Stimulated activated CD4-positive, alpha-beta T cell treated with anti-CD3 and anti-CD28 coated beads, TNF-alpha, amount 100 ng/mL, for 24 hours (primary cell): ENCODE measurements at places on chromosomes 1 and 21.
A peak's percentile ranks its signal among the peaks of the same experiment; 100 is the strongest.

GRCh38 chr1:67651031-67651430 lies 34.0 kb upstream of the GADD45A start:
- DNase-seq, result no peak

- DNase-seq, result no peak
Measured at GRCh38 chr1:160128636-160129035, 13.1 kb downstream of the ATP1A2 start.

GRCh38 chr1:178057141-178057765 lies 36.7 kb upstream of the RASAL2 start:
- no peak for DNase-seq

GRCh38 chr21:39097335-39097861 lies 85.9 kb downstream of the PSMG1 start:
- no peak for DNase-seq

GRCh38 chr1:11449100-11449403 lies 29.9 kb upstream of the DISP3 start:
- DNase-seq, result no peak

- no peak for DNase-seq
Measured at GRCh38 chr1:113947388-113948107, 18.4 kb downstream of the HIPK1 start.

DNA sequence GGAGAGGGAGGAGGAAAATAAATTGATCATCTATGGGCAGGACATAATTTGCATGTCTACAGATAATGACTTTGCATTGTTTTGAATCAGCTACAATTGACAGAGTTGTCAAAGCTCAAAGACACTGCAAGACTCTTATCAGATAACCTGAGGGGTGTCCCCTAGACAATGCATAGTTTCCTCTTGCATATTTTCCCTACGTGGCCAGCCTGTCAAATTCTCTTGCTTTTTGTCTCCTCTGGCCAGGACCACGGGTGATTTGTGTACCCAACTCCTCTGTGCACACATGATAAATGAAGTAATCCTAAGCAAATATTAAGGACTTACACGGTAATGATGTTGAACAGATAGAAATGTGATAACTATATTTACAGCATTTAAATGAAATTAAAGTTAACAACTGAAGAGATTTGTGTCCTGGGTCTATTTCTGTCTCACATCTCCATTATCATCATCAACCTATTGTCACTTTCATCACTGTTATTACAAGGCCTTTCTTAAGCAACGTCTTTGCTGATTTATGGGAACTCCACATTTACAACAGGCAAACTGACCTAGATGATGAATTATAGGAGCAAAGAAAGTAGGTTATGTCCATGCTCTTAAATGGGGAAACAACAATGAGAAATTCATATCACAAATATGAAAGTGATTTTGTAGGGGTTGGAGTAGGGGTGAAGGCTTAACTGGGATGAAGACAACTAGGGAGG lies 18.8 kb downstream of the BATF3 start:
- no peak for DNase-seq

DNA sequence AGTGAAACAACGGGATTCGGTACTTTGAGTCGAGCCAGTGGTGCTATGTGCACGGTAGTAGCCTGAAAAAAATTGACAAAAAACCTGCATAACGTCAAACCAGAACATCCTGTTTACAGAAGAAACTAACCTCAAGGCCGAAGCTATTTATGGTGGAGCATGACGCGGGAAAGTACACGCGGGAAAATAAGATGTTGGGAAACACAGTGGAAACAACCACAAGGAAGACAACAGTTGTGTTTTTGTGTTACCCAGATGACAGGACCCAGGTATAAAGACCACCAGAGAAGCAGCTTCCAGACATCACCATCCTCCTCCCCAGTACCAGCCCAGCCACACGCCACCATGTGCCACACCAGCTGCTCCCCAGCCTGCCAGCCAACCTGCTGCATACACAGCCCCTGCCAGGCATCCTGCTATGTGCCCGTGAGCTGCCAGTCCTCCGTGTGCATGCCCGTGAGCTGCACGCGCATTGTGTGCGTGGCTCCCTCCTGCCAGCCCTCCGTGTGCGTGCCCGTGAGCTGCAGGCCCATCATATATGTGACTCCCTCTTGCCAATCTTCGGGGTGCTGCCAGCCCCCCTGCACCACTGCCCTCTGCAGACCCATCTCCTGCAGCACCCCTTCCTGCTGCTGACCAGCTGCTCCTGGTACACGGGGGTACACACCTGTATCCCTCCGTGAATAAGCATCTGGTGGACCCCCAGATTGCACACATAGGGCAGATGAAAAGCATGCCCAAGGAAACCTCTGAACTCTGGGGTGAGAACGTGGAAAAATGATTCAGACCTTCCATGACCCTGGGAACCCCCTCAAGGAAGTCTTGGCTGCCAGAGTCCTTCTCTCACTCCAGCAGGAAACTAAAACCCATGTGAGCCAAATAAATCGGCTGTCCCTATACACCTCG lies at the start of gene KRTAP12-3:
KRTAP12-3 (plus strand) TSS at position 298 of the 906 bp plus-strand sequence; CDS start at position 346, 48 bp downstream.
- DNase-seq, result peak; percentile 10

- DNase-seq, result no peak
Measured at GRCh38 chr1:172323686-172324085, 96.8 kb upstream of the C1orf105 start.

GRCh38 chr1:76190749-76191424 lies 116.3 kb downstream of the ST6GALNAC3 start:
- DNase-seq, result no peak

DNA sequence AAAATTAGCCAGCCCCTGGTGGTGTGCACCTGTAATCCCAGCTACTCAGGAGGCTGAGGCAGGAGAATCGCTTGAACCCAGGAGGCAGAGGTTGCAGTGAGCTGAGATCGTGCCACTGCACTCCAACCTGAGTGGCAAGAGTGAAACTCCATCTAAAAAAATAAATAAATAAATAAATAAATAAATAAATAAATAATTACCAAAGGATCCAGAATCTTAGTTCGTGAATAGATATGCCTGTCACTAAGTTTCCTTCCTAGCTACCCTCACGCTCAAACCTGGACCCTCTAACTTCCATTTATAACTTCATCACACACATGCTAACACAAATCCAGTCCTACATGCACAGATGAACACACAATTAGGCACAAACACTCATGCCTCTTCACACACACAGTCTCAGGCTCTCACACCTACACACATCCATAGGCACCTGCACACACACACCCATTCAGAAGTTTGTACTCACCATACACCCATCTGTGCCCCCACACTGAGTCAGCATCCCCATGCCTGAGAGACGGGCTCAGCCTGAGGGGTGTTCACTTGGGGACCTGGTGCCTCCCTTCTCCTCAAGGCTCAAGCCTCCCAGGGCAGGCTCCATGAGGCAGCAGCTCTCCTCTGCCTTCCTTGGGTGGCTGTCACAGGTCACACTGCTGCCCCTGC lies 61.5 kb downstream of the LACTBL1 start:
- no peak for DNase-seq

DNA sequence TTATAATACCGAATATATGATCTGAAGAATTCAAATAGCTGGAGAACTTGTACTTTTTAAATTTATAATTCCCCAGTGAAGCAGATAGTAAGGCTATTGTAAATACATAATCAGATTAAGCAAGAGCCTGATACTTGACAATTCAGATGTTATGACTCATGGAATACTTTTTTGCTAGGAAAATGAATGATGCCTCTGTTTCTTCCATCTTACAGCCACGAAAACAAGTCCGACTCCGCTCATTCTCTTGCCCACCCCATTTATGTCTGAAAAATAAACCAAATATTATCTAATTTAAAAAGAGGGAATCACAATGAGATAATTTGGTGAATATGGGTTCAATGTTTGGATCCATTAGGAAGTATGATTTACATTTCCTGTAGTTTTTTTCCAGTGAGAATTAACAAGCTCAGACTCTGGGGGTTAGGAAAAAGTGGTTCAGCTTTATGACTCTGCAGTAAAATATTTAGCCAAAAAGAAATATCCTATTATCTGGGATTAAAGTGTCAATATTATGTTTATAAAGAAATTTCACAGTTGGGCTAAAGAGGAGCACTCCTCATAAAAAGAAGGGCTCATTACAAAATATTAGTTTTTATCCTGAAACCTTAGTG lies 50.4 kb upstream of the DAB1 start:
- DNase-seq, result no peak

DNA sequence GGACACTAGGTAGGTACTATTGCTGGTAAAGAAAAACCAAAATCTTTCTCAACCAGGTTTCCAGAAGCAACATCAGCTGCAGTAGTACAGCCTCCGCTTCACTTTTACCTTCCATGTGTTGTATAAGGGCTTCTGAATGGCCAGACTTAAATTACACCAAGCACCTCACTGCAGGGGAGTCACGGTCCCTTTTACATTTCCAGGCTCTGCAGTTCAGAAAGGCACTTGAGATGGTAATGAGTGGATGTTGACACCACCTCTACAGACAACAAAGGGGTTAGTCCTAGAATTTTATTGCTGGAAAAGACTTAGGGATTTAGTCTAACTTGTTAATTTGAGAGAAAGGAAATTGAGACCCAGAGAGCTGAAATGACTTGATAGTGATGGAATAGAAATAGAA lies 12.0 kb upstream of the DUSP12 start:
- no peak for DNase-seq

DNA sequence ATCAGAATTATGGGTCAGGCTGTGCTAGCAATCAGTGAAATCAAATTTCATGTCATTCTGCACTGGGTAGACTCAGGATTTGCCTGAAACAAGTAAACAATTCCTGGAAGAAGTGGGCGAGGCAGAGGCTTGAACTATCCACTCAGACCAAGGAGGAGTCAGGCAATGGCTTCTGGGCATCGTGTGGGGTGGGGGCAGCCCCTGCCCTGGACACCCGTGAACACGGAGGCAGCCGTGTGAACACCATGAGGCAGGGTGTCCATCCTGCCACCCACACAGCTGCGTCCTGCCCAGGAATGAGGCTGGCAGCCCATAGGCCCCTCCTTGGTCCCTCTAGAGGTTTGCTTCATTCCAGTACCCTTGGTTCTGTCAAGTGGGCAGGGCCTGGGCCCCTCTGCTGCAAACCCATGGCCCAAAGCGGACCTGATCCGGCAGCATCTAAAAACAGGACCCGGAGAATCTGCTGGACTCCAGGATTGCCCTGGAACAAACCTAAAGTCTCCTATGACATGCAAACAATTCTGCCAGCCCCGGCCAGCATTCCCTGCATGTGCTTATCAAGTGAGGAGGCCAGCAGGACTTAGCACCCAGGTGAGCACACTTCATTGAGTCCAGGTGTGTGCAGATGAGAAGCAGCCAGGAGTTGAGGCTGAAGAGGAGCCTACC lies 69.5 kb downstream of the PDE9A start:
- DNase-seq, result no peak

GRCh38 chr1:151047591-151047924 lies at the start of gene C1orf56:
Gene C1orf56 (plus strand): TSS chr1:151047751. CDS start chr1:151047848, 97 bp downstream.
- DNase-seq, result peak; percentile 57

GRCh38 chr1:14027099-14027498 lies 327.1 kb downstream of the PRDM2 start:
- DNase-seq, result no peak

- no peak for DNase-seq
Measured at GRCh38 chr1:87805666-87806378, 477.1 kb downstream of the LMO4 start.

DNA sequence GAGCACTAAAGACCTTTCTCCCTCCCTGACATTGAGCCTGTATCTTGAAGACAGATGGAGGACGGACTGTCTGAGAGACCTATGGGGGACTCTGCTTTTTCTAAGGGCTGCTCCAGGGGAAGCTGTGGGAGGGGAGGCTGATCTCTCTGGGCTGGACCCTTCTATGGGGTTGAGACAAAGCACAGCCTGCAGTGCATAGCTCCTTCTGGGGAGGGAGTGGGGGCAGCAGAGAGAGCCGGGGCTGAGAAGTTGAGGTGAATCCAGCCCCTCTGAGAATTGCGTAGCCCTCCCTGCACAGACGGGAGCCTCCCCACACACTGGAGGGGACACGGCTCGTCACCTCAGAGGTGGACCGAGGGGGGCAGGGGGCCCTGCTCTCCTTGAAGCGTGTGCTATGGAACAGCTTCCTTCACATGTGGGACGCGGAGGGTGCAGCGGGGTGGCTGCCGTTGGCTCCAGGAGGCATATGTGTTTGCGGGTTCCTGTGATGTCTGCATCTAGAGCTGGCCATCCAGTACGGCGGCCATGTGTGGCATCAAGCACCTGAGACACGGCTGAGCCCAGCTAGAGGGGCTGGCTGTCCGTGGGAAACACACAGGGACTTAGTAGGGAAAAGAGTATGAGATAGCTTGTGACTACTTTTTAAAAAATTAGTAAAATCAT lies 299.1 kb downstream of the CAMTA1 start:
- no peak for DNase-seq

- DNase-seq, result no peak
Measured at GRCh38 chr1:34013958-34014737, 150.3 kb downstream of the HMGB4 start.

- no peak for DNase-seq
Measured at GRCh38 chr1:64743954-64744491, 852 bp upstream of the RAVER2 start.

GRCh38 chr1:24321697-24322469 lies 2.7 kb downstream of the GRHL3 start:
- peak; percentile 58 for DNase-seq

DNA sequence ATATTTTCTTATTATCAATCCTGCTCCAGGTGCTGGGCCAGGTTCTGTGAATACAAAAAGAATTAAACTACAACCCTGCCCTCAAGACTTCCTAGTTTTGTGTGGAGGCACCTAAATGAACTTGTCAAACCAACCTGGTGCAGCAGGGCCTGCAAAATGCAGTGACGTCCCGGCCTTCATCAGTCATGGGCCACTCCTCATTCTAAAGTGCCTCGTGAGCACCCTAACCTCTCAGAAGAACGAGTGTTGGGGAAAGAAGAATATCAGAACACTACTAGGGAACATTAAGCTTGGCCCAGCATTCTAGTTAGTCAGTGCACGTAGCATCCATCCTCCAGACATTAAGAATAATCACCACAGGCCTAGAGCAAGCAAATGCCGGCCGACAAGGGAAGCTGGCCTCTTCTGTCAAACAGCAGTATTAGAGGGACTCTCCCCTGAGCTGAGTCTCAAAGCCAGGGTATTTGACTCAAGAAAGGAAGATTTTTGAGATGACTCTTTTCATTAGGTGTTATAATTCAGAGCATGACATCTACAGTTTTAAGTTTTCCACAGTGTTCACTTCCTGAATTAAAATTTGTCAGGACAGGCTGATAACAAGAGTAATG lies 137.9 kb downstream of the SLC45A1 start:
- no peak for DNase-seq

GRCh38 chr1:100976936-100977335 lies 48.6 kb downstream of the DPH5 start:
- DNase-seq, result no peak

GRCh38 chr1:208158640-208159554 lies 85.3 kb downstream of the PLXNA2 start:
- no peak for DNase-seq

DNA sequence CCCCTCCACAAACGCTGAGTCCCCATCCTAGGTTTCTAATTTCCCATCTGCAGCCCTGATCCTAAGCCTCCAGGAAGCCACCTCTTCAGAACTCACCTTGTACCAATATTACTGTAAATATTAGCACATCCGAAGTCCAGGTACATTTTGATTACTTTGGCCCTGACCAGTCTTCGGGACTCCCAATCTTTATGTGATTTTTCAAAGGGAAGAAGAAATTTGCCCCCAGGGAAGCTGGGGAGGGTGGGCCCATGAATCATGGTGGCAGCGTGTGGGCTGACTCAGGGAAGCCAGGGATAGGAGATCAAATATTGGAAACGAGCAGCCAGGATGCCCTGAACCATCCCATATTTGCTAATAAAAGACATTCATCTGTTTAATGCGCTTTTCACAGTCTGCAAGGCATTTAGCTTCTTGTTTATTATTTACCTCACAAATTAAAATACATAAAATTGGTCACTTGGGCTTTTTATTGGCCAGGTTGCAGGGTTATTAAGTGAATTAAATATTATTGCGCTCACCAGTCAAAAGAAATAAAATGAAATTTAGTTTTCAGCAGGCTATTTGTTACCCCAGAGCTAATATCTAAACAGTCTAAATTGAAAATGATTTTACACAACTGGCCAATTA lies 46.6 kb downstream of the KIAA0040 start:
- DNase-seq, result no peak
